ENCODE measurements at places on chromosomes 12 and 14.

- DNase-seq: no peak
Measured at GRCh38 chr12:12582193-12582881, 19.7 kb upstream of the DUSP16 start.

GRCh38 chr12:118404876-118405521, 28.6 kb downstream of the SUDS3 start:
- DNase-seq: peak; percentile 27

DNA sequence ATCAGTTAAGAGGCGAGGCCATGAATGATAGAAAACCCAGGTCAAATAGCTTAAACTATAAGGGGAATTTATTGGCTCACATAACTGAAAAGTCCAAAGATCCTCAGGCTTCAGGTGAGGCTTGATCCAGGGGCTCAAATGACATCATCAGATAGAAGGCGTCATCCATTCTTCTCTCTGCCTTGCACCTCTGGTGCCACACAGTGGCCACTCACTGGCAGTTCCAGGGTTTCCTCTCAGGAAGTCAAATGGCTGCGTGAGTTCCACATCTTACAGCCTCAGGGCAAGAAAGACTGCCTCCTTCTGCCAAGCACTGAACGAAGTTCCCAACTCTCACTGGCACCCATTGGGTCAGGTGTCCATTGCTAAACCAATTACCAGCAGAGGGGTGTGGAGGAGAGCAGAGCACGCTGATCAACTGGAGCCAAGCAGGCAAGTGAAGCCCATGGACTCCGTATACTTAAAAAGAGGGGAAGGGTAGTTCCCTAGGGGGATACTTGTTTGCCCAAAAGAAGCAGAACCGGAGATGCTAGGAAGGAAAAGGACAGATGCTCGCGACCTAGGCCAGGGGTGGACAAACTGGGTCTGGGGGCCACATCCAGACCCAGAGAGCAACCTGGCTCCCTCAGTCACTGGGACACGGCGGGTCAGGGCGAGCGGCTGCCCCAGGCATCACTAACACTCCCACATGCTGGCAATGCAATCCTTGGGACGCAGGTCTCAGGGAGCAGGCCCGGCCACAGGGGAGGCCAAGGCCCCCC, 69.3 kb downstream of the SERPINA3 start:
- no peak for DNase-seq

DNA sequence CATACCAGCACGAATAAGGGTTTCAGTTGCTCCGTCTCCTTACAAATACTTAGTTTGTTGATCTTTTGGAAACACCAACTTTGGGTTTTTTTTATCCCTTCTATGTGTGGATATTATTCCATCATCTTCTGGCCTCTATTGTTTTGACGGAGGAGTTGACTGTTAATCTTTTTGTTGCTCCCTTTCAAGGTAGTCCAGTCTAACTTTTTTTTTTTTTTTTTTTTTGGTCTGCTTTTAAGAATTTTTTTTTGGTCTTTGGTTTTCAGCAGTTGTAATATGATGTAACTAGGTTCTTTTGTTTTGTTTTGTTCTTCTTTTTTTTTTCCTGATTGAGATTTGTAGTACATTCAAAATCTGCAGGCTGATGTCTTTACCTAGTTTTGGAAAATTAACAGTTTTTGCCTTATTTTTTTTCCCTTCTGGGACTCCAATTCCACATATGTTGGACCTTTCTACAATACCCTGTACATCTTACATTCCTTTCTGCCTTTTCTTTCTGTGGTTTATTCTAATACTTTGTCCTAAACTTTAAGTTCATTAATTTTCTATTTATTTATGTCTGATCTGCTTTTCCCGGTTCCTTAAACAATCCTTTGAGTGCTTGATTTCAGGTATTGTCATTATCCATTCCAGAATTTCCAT, 54.9 kb downstream of the DNAH10 start:
- DNase-seq: no peak

GRCh38 chr14:23539248-23540140, 12.1 kb downstream of the ZFHX2 start:
- DNase-seq: peak; percentile 15

GRCh38 chr12:127126260-127126628, 1140.7 kb upstream of the TMEM132C start:
- DNase-seq: no peak

- DNase-seq: no peak
Measured at GRCh38 chr14:60515511-60516289, 6.8 kb downstream of the SIX6 start.

GRCh38 chr12:117499759-117500485, 138.5 kb upstream of the NOS1 start:
- DNase-seq: no peak

DNA sequence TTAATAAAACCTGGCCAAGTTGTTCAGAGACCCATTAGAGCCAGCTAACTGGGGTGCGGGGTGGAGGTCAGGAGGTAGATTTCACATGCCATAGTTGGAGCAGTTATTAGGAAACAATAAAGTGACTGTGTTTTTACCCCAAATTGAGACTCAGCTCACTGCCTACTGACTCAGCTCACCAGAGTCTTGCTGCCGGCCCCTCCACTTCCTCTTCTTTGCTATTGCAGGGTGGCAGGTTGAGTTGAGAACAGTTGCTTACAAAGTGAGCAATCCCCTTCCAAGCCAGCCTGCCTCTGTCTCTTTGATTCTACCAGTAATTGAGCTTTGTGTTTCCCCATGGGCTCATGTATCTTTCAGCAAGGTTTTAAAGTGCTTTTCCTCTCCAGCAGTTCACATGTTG, 12.9 kb downstream of the ST8SIA1 start:
- DNase-seq: no peak

DNA sequence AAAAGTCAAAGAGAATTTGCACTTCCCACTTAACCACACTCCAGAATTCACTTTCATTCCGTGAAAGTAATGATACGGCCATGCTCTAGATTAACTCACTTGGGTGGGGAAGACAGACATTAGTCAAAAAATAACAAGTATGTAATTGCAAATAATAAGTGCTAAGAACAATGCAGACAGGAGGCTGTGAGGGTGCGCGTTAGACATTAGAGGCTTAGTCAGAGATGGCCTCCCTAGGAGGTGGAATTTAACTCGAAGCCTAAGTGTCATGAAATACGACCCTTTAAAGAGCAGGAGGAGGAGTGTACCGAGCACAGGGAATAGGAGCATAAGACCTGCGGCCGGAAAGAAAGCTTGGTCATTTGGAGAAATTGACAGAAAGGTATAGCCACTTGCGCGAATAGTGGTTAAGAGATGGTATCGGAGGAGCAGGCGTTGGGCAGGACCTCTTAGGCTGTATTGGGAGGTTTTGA, 628 bp downstream of the SNRPF start:
- peak; percentile 4 for DNase-seq

- DNase-seq: no peak
Measured at GRCh38 chr14:68284834-68285233, 465.3 kb downstream of the RAD51B start.

GRCh38 chr12:80504389-80505163, 60.5 kb downstream of the PTPRQ start:
- no peak for DNase-seq

DNA sequence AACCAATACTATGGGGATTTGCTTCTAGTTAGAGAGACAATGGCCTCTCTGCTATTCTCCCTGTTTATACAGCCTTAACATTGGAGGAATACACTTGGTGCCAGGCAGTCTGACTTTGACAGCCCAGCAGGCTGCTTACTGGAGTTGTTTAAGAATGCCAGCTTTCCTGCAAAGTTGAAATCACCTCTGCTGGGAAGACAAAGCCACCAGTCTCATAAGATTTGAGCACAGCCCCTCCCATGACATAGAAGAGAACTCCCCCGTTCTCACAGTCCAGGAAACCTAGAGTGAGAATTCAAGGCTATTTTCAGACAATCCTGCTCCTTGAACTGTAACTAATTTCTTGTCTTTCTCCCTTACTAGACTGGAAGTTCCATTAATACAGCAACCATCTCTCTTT, 21.1 kb upstream of the CATSPERB start:
- no peak for DNase-seq

DNA sequence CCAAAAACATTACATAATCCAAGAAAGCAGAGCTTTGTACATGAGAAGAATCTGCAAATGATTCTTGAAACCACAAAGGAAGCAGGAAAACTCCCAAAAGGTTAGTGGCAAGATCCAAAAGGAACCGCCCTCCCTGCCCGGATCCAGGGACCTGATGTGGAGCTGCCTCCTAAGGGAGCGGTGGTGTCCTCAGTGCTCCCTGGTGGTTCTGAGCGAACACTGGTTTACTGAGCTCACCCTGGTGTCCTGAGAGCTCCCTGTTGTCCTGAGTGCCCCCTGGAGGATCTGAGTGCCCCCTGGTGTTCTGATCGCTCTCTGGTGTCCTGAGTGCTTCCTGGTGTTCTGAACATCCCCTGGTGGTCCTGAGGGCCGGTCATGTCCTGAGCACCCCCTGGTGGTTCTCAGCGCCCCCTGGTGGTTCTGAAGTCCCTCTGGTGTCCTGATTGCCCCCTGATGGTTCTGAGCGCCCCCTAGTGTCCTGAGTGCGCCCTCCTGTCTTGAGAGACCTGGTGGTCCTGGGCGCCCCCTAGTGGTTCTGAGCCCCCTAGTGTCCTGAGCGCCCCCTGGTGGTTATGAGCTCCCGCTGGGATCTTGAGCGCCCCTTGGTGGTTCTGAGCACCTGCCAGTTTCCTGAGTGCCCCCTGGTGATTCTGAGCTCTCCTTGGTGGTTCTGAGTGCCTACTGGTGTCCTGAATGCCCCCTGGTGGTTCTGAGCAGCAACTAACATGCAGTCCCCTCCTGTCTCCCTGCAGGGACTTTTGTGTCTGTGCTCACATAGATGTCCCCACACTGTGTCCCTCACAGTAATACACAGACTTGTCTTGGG, 891.1 kb downstream of the TMEM121 start:
- peak; percentile 95 for DNase-seq

GRCh38 chr12:30646821-30647220, 48.8 kb downstream of the IPO8 start:
- DNase-seq: no peak

DNA sequence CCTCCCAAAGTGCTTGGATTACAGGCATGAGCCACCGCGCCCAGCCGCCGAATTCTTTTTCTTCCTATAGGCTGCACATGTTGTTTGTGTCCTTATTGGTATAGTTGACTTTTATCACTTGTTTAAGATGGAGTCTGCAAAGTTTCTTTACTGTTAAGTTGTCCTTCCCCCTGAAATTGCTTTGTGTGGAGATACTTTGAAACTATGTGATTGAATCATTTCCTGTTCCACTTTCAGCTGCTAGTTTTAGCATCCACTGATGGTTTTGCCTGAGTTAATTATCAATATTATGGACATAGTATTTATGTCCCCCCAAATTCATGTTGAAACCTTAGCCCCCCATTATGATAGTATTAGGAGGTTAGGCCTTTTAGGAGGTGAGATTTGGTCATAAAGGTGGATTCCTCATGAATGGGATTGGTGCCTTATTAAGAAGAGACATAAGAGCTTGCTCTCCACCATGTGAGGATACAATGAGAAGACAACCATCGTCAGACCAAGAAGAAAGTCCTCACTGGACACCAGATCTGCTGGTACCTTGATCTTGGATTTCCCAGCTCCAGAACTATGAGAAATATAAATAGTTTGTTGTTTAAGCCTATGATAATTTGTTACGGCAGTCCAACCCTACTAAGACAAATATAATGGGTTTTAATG, 34.9 kb downstream of the PPHLN1 start:
- DNase-seq: no peak

DNA sequence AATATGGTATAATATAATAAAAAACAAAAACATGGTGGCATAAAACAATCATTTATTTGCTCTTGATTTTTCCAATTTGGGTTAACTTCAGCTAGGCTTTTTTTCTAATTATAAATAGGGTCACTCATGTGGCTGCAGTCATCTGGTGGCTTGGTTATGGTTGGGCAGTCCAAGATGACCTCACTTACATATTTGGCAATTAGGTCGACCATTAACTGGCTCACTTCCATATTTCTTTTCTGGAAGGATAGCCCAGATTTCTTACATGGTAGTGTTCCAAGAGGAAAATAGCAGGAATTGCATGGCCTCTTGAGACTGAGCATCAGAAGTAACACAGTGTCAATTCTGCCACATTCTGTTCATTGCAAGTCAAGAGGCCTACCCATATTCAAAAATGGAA, 153.4 kb downstream of the FUT8 start:
- DNase-seq: no peak

DNA sequence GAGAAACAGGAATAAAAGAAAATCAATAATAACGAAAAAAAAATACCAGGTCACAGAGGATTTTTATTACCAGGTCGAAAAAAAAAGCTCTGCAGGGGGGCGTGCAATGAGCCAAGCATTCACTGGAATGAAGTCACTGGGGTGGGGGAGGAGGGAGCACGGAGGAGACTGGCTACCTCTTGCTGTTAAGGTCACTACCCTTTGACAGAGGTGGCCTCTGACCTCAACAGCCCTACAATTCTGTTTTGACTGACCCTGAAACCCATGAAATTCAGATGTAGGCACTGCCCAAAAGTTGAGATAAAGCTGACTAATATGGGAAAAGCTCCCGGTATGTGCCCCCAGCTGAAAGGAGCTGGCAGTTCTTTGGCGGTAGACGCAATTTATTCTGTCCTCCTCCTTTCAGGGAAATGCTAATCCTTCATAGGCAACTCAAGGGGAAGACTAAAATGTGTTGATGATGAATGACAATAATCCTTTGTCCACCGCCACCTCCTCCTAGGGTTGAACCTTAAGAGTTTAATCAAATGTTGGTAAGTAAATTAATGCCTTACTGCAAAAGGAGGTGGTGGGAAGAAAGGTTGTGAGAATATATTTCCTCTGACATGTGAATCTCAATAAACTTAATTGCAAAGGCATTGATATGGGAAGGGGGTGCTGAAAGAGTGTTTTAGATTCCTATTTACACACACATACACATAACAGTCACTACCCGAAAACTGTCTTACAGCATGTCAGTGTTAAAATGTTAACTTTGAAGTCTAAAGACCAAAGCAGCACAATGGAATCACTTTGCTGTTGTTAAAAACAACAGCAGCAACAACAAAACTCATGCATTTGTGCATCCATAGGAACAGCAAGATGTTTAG, 6.3 kb upstream of the RIC8B start:
- DNase-seq: no peak

DNA sequence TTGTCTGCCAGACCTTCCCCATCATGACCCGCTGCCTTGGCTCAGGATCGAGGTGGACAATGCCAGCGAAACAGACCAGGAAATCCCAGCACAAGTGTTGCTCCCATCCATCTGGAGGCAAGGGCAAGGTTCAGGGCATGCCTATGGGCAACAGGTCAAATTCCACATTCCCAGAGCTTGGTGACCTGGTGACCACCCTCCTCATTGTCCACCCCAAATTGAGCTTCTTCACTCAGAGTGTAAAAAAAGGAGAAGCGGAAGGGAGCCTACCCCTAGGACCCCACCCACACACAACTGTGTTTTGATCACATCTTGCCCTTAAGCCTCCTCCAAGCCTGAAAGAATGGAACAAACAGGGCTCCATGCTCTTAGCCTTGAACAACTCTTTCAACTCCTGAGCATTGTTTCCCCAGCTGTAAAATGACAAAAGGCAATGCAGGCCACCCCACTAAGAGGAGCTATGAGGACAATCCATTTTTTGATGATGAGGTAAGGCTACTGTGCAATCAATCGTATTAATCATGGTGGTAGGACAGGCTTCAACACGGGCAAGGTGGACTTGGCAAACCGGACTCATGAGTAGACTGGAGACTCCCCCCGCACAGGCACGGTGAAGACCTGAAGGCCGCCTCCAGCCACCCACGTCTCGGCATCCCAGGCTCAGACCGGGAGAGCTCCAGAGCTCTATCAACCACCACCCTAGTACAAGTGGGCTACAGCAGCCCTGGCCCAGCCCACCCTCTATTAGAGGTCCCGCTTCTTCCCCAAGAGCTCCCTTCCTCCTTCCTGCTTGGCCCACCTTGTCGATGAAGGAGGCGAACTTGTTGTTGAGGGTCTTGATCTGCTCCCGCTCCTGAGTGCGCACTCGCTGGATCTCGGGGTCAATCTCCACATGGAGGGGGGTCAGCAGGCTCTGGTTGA, 866 bp downstream of the KRT79 start:
- DNase-seq: no peak

- DNase-seq: no peak
Measured at GRCh38 chr14:54186821-54187763, 209.7 kb upstream of the CDKN3 start.
